ENCODE measurements at places on chromosomes 3 and 15.

GRCh38 chr15:60652245-60652644 lies 173.3 kb upstream of the ICE2 start:
- no peak for DNase-seq

DNA sequence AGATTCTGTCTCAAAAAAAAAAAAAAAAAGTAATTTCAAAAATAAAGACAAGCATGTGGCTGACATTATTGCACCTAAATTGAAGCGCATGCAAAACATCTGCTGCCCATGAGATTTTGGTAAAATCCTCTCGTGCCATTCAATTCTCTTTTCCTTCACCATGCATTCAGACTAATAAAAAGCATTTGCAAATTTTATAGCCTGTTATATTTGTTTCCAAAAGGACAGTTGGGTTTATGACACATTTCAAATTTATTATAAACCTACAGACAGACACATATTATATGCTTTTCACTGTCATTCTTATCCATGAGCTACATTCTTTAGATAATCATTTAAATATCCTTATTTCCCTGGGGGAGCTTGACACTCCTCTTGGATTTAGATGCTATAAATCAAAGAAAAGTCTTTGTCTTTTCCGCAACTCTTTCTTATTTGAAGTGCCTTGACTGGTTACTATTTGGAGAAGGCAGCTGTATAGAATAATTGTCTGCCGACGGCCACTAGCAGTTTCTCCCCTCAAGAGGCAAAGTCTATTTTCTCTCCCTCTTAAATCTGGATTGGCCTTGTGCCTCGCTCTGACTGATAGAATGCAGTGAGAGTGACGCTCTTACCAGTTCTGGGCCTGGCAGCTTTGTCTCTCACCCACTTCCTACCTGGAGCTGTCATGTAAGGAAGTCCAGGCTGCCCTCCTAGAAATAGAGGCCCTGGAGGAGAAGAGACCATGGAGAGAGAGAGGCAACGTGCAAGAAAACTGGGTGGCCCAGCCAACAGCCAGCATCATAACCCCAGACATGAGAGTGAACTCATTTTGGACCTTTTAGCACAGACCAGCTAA lies 6.8 kb upstream of the LRIG1 start:
- no peak for DNase-seq

DNA sequence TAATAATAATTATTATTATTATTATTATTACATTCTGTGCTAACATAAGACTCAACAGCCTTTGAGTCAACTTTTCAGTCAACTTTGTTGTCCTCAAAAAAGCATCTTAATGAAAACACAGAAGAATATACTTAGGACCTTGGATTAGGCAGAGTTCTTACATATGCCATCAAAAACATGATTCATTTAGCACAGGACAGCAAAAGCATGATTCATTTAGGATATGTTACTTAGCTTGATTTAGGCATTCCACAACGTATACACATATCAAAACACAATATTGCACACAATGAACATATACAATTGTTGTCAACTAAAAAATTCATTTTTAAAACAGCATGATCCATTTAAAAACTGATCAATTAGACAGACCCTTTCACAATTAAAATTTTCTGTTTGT lies 213.0 kb downstream of the FMN1 start:
- no peak for DNase-seq

DNA sequence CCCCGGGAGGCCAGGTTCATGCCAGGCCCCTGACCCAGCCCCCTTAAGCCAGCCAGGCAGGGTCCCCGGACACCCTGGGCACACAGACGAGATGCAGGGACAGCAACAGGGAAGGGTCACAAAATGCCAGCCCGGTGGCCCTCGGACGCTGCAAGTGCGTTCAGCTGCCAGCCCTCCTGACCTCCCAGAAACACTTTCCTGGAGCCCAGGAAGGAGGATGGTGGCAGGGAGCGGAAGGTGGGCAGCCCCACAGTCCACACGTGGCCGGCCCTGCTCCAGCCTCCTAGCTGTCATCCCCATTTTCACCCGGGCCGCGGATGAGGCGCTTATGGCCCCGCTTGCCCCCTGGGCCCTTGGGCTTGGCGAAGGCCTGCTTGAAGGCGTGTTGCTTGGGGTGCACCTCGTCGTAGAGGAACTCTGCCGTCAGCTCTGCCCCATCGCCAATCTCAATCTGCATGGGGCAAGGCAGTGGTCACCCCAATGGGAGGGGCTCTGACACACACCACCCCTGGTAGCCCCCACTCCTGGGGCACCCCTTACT lies 3.4 kb upstream of the TLR9 start:
- DNase-seq = no peak

GRCh38 chr3:72907131-72907711 lies 19.4 kb downstream of the GXYLT2 start:
- no peak for DNase-seq

DNA sequence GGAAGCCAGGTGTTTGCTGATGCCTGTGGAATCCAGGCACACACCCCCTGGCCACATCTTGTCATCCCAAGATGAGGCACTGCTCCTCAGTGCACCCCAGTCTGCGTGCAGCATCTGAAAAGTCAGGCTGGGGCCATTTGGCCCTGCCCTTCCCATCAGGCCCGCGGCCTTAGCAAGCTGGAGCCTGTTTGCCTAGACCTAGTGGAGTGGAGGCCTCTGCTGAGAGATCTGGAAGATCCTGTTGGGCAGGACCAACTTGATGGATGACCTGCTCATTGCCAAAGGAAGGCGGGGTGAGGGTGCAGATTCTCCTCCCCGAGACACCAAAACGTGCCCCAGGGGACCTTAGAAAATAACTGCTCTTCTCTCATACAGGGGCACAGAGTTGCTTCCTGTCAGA lies 220.2 kb downstream of the SHQ1 start:
- DNase-seq = no peak

DNA sequence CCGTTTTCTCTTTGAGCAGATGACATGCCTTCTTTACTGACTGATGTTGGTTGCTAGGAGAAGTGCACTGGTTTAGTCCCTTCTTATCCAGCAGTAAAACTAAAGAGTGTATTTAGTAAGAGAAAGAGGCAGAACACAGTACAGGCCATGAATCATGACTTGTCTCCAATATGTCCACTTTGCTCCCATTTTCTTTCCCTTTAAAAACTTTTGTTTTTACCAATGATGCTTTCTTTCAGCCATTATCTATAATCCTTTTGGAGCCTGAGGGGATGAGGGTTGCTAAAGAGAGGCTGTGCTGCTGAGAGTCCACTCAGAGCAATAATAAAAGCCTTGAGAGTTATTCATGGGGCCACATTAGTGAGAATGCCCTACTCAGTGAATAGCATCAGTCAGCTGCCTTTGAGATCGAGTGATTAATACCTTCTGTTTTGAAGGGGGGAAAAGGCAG lies 12.2 kb downstream of the ROBO2 start:
- DNase-seq = no peak

DNA sequence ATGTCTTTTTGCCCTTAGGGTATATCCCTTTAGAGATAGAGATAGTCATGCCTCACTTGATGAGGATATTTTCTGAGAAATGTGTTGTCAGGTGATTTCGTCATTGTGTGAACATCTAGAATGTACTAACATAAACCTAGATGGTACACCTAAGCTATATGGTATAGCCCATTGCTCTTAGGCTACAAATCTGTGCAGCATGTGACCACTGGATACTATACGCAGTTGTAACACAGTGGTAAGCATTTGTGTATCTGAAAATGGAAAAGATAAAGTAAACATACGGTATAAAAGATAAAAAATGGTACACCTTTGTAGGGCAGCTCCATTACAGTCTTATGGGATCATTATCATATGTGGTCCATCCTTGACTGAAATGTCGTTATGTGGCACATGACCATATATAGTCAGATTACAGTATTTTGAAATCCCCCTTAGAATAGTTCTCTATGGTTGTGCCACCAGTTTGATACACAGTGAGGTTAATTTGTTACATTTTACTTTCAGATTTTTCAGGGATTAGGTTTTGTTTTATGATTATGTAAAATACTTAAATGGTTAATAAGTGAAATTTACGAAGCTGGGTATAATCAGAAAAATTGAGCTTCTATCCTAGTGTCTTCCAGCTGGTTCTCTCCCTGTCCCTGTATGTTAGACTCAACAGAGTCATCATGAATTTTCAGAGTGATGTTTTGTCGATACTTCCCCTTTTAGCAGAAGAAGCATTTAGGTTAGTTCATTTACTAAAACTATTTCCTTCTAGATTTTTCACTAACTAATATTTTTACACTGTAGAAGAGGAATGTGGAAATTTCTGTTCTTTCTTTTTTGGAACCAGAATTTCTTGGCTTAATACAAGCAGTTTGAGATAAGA lies 12.8 kb downstream of the SETD5 start:
- no peak for DNase-seq

- peak; percentile 16 for DNase-seq
Observed at GRCh38 chr3:79140708-79141107, 627.1 kb downstream of the ROBO1 start.

DNA sequence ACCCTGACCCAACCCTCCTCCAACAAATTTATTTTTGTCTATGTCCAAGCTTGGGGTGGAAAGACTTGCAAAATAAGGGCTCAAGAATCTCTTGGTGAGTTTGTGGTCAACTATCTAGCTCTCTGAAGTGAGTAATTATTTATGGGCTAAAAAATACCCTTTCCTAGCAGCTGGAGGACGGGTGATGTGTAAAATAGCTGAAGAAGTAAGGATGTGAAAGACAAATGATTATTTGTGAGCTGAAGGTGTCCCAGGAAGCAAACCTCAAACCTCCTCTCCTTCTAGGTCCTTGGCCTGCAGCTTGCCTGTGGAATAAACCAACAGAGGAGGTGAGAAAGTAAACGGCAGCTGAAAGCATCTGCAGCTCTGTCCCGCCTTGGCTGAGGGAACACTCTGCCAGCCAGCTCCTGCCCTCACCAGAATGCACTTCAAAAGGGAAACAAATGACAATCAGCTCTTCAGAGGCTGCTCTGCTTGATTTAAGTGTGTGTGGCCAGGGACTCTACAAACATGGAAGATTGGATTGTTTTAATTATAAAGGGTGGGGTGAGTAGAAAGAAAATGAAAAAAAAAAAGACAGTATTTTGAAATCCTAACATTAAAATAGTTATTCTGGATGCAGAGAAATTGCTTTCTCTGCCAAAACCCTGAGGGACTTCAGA lies 60.3 kb downstream of the TM4SF4 start:
- no peak for DNase-seq

- peak; percentile 52 for DNase-seq
Observed at GRCh38 chr15:58748852-58749531, 515 bp downstream of the ADAM10 start.

DNA sequence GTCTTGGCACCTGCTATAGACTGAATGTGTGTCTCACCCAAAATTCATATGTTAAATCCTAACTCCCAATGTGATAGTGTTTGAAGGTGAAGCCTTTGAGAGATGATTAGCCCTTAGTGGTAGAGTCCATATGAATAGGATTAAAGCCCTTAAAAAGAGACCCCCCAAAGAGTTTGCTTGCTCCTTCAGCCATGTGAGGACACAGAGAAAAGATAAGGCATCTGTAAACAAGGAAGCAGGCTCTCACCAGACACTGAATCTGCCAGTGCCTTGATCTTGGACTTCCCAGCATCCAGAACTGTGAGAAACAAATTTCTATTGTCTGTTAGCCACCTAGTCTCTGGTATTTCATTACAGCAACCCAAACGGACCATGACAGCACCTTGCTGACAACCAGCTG lies 16.6 kb downstream of the KPNA1 start:
- no peak for DNase-seq

DNA sequence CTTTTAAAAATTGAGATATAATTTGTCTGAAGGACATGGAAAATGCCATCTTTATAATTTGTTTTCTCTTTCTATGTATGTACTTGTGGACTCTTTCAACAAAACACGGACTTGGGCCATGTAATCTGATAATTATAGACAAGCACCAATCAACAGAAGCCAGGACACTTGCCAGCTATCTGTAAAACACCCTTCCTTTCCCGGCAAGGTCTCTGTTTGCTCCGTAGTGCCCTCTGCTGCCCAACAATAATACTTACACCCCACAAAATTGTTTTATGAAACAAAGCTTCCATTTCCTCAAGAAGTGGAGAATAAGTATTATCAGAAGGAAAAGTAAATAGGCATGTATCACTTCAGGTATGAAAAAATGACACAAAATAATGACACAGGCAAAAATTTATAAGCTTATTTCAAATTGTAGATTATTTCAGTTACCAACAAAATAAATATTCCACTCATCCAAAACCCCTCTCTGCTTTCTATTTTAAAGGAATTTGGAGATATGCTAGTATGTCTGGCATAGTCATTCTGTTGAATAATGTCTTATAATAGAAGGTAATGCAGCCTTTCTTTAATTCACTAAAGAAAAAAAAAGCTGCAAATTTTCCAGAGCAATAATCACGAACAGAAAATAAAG lies 32.8 kb downstream of the MYH15 start:
- peak; percentile 73 for DNase-seq

GRCh38 chr3:155428563-155428962 lies 135.1 kb upstream of the STRIT1 start:
- DNase-seq = no peak

GRCh38 chr15:32004249-32004648 lies 26.1 kb upstream of the CHRNA7 start:
- DNase-seq = no peak

- DNase-seq = no peak
Observed at GRCh38 chr3:19734453-19734852, 199.6 kb downstream of the EFHB start.

- no peak for DNase-seq
Observed at GRCh38 chr3:47705391-47705790, 76.3 kb downstream of the SMARCC1 start.

DNA sequence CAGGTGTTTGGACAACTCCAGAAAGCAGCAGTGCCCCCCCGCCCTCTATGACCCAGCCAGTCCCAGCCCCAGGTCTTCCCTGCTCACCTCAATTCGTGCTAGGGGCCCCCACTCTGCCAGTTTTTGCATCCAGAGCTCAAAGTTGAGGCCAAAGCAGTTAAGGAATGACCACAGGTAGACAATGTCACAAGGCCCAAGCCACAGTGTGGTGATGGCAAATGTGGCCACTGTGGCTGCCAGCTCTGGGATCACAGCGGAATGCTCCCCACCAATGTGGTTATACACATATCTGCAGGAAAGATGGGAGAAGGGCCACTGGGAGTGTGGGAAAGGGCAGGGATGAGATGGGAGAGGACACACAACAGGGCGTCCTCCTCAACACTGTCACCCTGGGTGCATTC lies 8.2 kb downstream of the KLHL40 start:
- DNase-seq = no peak

- DNase-seq = no peak
Observed at GRCh38 chr3:43296565-43296964, 10.2 kb downstream of the SNRK start.

DNA sequence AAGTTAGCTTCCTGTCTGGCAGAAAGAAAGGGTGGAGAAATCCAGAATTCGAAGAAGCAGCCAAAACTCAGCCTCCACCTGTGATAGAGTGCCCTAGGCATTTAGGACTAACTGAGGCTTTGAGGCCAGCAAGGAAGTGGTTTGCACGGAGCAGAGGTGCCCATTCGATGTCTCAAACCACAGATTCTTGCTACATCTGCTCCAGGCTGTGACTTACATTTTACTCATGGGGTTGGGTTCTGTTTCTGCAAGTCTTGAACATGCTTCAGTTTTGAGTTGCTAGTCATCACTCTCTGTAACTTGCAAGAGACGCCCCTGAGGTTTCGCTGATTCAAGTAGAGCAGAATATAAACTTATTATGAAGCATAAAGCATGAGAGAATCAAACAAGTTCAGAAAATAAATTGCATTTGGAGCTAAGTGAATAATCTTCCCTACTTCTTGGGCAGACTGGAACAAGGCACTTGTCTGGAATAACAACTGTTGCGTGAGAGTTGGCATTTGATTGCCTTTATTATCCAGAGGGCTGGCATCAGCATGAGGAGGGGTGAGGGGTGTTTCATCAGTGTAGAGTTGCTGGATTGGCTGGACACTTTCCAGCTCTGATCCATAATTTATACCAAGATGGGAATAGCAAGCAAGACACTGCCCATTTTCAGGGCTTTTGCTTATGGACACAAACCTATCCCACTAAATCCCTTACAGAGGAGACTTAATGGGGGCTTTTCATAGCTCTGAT lies 256.5 kb downstream of the AGBL1 start:
- no peak for DNase-seq
